ENCODE measurements at places on chromosomes 13 and 19. TPM values are rescaled to one million over a fixed set of nuclear protein-coding genes. Genes with fewer than 3 reads are reported as not detected.

ZNF260 gene
- total RNA-seq, result 9.2 TPM

KIR2DL3 gene
- total RNA-seq, result not detected

KCTD15 gene
- total RNA-seq, result 30.2 TPM

CEACAM4 gene
- not detected for total RNA-seq

SIGLEC10 gene
- not detected for total RNA-seq

LHFPL6 gene
- total RNA-seq, result 54.1 TPM

KRI1 gene
- 10.5 TPM for total RNA-seq

LRCH1 gene
- total RNA-seq, result 10.4 TPM

PRX gene
- total RNA-seq, result 1.4 TPM

SLC1A5 gene
- total RNA-seq, result 333 TPM

TGDS gene
- total RNA-seq, result 19.0 TPM

ZNF534 gene
- total RNA-seq, result not detected

POGLUT2 gene
- 20.1 TPM for total RNA-seq

WDR62 gene
- 16.3 TPM for total RNA-seq

LHB gene
- total RNA-seq, result not detected

SMIM24 gene
- not detected for total RNA-seq

CATSPERD gene
- not detected for total RNA-seq

AMER2 gene
- not detected for total RNA-seq

ALOX5AP gene
- total RNA-seq, result 0.25 TPM

DCT gene
- total RNA-seq, result 0.12 TPM

MRPS12 gene
- total RNA-seq, result 31.9 TPM

WTIP gene
- total RNA-seq, result 33.5 TPM

CYP2A6 gene
- total RNA-seq, result not detected

SIGLEC6 gene
- total RNA-seq, result 0.11 TPM

CGB8 gene
- total RNA-seq, result not detected

USHBP1 gene
- not detected for total RNA-seq

SOX1 gene
- not detected for total RNA-seq

GPX4 gene
- 165 TPM for total RNA-seq

COX6B2 gene
- not detected for total RNA-seq

ZNF221 gene
- total RNA-seq, result 8.7 TPM

OR7A5 gene
- total RNA-seq, result not detected

NCLN gene
- total RNA-seq, result 85.1 TPM

TNFSF11 gene
- total RNA-seq, result not detected

NALCN gene
- total RNA-seq, result 0.66 TPM

POU2F2 gene
- 1.00 TPM for total RNA-seq

MEDAG gene
- 1.1 TPM for total RNA-seq

PSG1 gene
- 0.62 TPM for total RNA-seq

ZNF575 gene
- total RNA-seq, result 0.37 TPM

BST2 gene
- total RNA-seq, result 0.77 TPM

VSTM2B gene
- total RNA-seq, result not detected

ERCC5 gene
- 65.7 TPM for total RNA-seq
